CD4-positive, alpha-beta T cell (primary cell): ENCODE measurements at places on chromosomes 3 and 15.

DNA sequence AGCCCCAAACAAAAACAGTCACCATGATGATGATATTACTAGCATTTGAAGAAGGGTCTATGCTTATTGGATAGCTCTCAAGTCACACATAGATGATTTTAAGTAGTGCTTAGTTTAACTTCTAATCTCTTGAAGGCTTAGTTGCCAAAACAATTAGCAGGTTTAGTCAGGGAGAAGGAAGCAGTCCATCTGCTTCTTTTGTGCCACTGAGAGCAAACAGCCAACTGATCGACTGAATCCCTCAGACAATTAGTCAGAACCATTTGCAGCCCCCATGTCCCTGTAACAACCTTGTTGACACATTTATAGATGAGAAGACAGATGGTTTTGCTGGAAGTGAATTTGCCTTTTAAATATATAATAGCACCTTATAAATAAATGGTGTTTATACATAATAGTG lies 585.1 kb upstream of the SUCLG2 start:
- DNase-seq: no peak

- no peak for DNase-seq
Observed at GRCh38 chr15:56343879-56344278, 21.3 kb upstream of the TEX9 start.

DNA sequence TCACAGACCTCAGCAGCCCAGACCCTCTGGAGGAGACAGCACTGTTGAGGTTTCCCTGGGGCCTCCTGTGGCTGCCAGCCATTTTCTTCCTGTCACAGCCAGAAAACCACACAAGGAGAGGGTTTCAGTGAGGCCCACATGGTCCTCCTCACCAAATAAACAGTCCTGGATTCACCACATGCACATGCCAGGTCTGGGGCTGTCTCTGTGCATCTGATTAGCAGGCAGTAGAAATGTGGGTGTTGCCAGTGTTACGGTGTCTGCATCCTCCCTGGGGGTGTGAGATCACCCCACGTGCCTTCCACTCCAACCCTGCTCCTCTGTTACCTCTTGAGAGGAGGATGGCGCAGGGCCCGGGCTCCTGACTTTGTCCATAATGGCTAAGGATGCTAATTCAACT lies 140.4 kb downstream of the CHDH start:
- DNase-seq: no peak

- DNase-seq: no peak
Observed at GRCh38 chr3:47825590-47825989, 22.7 kb downstream of the DHX30 start.

GRCh38 chr3:58222161-58222724 lies 11.5 kb upstream of the DNASE1L3 start:
- DNase-seq: no peak

DNA sequence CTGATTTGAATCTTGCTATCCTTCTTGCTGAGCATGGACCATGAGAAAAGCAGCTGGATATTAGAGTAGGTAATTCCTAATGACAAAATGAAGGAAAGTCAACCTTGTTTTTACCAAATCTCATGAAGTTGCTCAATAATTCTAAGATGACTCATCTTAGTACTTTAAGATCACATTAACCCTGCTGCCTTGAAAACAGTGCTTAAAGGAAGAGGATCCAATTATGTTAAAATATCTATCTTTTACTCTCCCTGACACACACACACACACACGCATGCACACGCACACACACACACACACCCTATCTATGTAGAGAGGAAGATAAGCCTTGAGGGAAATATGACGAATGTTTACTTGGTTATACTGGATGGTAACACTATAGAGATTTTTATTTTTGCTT lies 16.0 kb upstream of the MYO1E start:
- no peak for DNase-seq
